Skeletal muscle cell (primary cell): ENCODE measurements at places on chromosomes 5 and 9.

GRCh38 chr5:58890701-58891085, 307.8 kb downstream of the RAB3C start:
- no peak for DNase-seq

GRCh38 chr5:82802954-82803353, 274.2 kb downstream of the TMEM167A start:
- DNase-seq = no peak

DNA sequence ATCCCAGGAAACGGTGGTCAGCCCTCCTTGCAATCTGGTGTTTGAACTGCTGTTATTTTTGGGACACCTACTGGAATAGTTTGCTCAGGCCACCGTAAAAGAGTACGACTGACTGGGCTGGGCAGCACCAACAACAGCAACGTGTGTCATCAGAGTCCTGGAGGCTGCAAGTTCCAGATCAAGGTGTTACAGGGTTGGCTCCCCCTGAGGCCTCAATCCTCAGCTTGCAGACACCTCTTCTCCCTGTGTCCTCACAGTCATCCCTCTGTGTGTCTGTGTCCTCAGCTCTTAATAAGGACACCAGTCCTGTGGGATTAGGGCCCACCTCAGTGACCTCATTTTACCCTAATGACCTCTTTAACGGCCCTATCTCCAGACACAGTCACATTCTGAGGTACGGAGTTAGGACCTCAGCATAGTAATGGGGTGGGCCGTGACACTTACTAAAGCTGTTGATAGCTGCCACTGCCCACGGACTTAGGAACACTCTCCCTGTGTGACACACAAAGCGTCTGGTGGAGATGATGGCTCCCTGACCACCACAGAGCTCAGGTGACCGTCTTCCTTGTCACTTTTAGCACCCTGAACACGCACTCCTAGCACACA, 16.8 kb downstream of the GLT6D1 start:
- DNase-seq = no peak

- DNase-seq = no peak
Measured at GRCh38 chr9:95494022-95494415, 22.8 kb downstream of the PTCH1 start.

DNA sequence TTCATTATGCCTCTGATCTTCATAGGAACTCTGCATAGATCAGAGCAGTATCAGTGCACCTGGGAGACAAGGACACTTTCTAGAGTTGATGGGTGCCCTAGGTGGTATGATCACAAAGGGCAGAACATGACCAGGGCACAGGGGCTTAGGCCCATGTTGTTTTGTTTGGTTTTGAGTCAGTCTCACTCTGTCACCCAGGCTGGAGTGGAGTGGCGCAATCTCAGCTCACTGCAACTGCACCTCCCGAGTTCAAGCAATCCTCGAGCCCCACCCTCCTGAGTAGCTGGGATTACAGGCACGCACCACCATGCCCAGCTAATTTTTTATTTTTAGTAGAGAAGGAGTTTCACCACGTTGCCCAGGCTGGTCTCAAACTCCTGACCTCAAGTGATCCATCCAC, 17.6 kb downstream of the ALDH7A1 start:
- no peak for DNase-seq

- DNase-seq = no peak
Measured at GRCh38 chr5:8600843-8601242, 731.9 kb downstream of the MTRR start.

DNA sequence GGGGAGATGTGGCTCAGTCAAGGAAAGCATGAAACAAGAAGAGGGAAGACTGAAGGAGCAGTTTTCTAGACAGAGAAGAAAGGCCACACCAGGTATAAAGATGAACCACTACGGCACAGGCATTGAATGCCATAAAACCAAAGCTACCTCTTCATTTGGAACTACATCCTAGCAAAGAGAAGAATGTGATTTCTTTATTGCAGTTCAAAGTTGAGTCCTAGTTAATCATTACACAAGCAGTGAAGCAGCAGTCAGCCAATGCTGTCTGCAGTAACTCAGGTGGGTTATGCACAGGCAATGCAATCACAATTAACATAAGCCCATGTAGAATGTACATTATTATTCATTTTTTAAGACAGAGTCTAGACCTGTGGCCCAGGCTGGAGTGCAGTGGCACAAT, 21.7 kb upstream of the PCAT7 start:
- DNase-seq = no peak

DNA sequence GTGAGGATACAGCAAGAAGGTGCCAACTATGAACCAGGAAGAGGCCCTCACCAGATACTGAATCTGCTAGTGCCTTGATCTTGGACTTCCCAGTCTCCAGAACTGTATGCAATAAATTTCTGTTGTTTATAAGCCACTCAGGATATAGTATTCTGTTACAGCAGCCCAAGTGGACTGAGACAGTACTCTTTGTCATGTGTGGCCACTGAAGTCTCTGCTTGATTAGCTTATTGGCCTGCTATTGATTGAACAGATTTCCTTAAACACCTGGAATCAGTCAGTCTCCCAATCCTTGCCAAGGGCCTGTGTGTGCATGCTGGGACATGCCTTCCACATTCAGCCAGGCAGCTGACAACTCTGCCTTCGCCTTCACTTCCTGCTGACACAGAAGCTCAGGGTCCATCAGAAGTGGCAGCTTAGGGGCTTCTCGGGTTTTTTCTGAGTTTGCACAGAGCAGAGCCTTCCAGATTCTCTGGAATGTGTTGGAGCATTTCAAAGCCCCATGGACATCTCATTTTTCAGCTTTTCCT, 13.7 kb upstream of the ROR2 start:
- no peak for DNase-seq

DNA sequence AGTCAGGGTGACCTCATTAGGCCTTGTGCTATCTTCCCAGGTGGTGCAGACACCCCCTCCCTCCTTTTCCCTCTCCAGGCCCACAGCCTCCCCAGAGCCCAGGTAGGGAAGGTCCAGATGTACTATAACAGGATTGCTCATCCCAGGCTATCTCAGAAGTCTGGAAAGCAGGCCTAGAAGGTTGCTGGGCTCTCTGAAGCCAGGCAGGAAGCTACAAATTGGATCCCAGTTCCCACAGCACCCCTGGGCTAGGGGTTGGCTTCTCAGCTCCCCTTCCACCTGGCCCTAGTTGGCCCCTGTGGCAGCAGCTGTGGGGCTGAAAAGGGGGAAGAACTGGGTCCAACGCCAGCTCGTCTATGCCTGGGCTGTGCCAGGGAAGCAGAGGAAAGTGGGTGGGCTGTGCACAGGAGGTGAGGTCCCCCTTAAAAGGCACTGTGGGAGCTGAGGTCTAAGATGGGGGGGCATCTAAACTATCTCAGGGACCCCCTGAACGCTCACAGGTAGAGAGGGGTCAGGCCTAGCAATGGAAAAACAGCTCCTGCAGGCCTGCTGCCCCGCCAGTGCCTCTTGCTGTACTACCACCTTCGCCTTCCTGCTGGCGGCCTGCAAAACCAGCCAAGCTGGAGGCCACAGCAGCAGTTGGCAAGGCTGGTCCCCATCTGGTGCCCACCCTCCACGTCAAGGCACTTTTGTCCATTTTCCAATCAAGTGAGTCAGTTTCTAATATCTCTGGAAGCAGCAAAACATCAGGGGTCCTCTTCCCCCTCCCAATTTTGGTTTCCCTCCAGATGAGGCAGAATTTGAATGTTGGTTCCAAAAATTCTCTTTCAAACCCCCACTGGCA, 13.3 kb upstream of the PSMD5 start:
- no peak for DNase-seq

- no peak for DNase-seq
Measured at GRCh38 chr9:121253162-121253561, 14.8 kb upstream of the GSN start.

GRCh38 chr5:90519081-90519480, 10.3 kb downstream of the LYSMD3 start:
- no peak for DNase-seq

DNA sequence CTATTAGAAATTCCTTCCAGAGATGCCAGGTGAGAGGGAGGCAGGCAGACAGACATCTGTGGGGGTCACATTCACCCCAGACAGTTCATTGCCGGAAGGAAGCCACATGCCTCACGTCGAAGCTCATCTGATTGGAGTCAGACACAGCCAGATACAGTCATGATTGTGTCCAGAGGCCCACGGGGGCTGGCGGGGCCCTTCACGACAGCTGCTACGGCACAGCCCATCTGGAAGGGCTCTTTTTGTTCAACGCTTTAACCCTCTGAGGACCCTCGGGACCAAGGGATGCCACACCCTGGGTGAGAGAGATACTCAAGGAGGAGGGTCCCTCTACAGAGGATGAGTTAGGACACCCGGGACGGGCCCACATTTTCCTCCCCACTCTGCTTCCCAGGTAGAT, 31.9 kb upstream of the GABRP start:
- no peak for DNase-seq

GRCh38 chr9:117434566-117434965, 19.7 kb upstream of the ASTN2 start:
- no peak for DNase-seq

GRCh38 chr9:69981686-69982445, 61.8 kb upstream of the MAMDC2 start:
- no peak for DNase-seq

DNA sequence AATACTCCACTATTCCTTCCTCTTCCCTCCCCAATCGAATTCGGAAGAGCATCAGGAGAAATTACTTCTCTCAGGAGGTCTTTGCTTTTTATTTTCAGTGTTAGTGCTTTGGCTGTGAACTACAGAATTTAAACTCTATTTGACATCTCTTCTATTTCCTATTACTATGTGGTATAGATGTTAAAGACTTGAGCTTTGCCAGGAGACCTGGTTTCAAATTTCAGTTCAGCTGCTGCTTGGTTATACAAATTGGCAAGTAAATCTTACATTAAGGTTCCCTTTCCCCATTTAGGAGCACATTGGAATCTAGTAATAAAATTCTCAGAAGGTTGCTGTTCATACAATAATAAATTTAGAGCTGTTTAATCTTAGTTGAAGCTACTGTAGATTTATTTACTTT, 13.1 kb downstream of the UHRF2 start:
- DNase-seq = no peak

GRCh38 chr9:35923598-35923926, 14.3 kb downstream of the SPAAR start:
- DNase-seq = no peak

- DNase-seq = no peak
Measured at GRCh38 chr9:27784847-27785713, 211.8 kb upstream of the C9orf72 start.

DNA sequence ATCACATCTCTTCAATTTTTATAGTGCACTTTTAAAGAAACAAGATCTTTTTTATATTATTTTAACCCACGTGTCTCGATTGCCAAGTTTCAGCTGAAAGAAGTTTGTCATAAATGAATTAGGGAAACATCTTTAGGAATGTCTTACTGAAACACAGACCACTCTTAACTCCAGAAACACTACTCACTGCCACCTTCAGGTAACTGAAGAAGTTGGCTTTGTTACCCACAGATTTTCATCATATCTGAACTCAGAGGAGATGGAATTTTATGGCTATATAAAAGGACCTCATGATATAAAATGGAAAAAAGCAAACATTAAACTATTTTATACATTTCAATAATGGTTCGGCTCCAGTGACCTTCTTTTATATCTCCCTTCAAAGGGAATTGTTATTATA, 158.0 kb downstream of the SEMA5A start:
- DNase-seq = no peak

DNA sequence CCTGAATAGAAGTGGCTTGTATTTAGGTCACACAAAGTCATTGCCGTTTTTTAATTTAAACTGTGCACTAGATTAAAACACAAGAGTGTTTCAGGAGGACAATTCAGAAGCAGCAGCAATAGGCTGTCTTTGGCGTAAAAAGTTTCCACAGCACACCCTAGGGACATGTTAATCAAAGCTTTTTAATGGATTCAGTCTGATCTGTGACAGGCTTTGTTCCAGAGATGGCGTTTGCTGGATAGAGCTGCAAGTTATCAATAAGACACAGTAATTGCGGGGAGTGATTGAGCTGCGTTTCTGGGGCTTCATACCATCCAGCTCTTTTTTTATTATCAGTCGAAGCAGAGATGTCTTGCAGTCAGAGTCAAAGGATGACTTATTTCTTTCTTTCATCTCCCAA, 300.3 kb downstream of the ZNF608 start:
- DNase-seq = no peak

- no peak for DNase-seq
Measured at GRCh38 chr5:110321117-110321516, 405.4 kb downstream of the TMEM232 start.

GRCh38 chr5:55021821-55022220, 2.2 kb upstream of the GZMK start:
- DNase-seq = no peak

DNA sequence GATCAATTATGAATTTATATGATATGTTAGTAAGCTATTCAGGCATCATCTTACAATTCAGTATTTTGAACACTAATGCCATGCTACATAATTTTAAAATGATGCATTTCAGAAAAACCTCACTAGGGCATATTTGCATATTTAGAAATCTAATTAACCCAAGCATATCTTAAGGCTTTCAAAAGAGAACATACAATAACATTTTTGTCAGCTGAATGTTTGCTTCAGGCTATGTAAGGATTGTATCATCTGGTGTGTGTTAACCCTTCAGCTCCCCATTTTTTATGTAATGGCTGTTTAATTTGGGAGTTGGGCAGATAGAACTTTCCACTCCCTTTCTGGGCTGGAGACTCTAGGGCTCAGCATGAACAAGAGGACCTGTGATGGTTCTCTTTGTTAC, 299.1 kb upstream of the EFNA5 start:
- no peak for DNase-seq

DNA sequence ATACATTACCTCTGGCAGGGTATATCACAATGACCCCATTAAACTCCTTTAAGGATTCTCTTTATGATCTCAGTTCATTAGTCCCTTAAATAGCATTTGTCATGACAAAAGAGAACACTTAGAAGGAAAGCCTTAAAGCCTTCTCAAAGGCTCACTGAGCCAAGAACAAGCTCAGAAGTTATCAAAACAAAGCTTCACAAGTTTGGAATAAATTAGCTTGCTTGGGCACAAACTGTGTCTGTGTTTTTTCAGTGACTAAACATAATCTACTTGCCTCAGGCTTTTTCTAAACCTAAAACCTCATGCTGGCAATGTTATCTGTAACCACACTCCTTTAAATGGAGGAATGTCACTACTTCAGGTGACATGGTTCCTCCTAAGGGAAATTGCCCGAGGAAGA, 1114.9 kb upstream of the C9orf72 start:
- DNase-seq = no peak

DNA sequence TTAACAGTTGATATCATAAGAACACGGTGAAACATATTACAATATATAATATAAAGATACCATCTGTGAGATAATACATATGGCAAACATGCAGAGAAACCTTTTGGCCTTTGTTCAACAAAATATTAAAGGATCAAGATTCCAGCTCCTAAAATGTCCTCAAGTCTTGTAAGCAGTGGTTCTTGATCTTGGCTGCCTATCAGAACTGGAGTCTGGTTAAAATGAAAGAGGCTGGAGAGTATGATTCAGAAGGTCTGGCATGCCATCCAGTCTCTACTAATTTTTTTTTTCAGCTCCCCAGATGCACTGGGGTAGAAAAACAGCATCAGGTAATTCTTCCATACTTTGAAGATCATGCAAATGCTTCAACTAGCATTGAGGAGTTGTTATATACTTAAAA, 83.2 kb downstream of the TNC start:
- DNase-seq = peak; percentile 68

GRCh38 chr9:109149089-109149488, 18.0 kb downstream of the FRRS1L start:
- no peak for DNase-seq
